ENCODE measurements at places on chromosomes 13 and 19. TPM values are rescaled to one million over a fixed set of nuclear protein-coding genes. Genes with fewer than 3 reads are reported as not detected.

Gene C19orf44
- total RNA-seq, result 6.2 TPM

Gene RFPL4AL1
- total RNA-seq, result not detected

Gene ZNF433
- 14.1 TPM for total RNA-seq

Gene GARIN5A
- 7.2 TPM for total RNA-seq

Gene NR1H2
- total RNA-seq, result 21.2 TPM

Data from diencephalon (tissue), 1 donor.